ENCODE measurements at places on chromosomes 7 and 10.

DNA sequence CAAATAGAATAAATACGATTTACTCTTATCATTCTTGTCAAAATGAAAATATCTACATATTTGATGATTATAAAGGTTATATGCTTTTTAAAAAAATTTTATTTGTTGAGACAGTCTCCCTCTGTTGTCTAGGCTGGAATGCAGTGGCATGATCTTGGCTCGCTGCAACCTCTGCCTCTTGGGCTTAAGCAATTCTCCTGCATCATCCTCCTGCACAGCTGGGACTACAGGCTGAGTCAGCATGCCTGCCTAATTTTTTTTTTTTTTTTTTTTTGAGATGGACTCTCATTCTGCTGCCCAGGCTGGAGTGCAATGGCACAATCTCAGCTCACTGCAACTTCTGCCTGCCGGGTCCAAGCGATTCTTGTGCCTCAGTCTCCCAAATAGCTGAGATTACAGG, 48.9 kb downstream of the PUS7 start:
- DNase-seq, result no peak

DNA sequence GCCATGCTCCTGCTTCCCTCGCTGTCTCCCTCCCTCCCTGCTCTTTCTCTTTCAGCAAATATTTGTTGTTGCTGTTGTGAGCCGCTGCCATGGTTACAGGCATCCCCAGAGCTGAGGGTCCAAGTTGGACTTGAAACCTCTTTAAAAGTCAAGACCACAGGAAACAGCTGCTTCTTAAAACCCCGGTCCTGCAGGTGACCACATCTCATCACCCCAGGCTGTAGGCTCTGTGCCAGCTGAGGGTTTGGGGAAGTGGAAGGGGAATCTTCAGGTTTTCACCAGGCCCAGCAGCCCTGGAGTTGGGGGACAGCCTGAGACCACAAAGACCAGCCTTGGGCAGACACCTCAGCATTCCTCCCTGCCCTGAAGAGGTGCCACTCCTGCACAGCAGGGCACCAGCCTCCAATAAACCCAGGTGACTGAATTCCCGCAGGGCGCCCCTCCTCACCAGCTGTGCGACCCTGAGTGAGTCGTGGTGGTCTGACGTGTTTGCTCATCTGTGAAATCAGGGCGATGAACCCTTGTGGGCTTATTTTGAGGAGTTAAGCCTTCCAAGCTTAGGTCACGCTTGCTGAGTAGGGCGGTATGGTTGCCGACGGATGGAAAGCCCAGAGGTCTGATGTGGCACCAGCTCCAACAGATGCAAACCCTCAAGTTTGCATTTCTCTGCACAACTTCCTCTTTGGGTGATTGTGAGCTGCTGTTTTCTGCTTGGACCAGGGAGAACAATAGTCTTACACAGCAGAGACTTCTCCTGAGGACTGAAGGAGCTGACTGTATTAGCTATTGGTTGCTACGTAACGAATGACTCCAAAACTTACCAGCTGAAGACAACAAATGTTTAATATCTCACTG, 24.8 kb downstream of the NPTX2 start:
- DNase-seq, result no peak

DNA sequence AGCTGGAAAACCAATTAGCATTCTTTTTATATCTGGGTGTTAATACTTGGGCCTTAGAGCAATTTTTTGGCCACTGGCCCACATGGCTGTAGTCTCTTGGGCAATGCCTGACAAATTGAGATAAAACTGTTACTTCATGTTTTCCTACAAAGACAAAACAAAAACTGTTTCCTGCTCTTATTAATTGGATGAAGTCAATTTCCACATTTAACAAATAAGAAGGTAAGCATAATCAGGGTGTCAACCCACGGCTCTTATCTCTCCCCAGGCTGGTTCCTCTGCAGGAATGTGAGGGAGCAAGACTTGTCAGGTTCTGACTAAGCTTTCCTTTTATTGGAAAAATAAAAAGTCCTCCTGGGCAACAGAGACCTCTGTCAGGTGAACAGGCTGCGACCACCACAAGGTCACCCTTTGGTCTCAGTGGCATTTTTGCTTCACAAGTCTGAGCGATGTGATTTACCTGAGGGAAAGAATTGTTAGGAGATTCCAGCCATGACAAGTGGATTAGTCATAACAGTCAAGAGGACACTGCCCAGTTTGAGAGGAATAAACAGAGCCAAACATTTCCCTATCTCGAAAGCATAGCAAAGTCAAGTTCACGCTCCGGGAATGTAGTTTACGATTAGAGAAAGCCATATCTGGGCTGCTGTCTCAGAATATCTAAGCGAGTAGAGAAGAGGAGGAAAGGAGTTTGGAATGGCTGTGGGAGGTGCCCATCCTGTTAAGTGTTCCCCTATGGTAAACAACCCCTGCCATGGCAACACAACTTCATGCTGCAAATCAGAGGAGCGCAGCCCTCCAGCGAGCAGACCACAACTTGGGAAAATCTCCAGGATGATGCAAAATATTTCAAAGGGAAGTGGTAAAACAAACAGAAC, 144.4 kb downstream of the TES start:
- DNase-seq, result no peak

DNA sequence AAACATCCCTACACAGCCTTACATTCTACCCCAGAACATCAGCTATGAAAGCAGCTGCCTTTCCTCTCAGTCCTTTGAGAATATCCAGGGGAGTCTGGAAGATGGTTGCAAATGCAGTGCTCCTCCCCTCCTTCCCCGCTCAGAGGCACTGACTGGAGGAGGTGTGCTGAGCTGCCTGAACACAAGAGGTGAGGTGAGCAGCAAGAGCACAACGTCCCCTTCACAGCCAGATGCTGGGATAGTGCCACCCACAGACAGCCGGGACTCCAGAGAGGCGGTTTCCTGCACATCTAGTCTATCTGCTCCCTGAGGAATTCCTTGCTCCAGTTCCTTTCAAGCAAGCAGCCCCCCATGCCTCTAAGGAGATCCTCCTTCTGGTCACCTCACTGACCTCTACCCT, 74.2 kb downstream of the EZH2 start:
- no peak for DNase-seq

DNA sequence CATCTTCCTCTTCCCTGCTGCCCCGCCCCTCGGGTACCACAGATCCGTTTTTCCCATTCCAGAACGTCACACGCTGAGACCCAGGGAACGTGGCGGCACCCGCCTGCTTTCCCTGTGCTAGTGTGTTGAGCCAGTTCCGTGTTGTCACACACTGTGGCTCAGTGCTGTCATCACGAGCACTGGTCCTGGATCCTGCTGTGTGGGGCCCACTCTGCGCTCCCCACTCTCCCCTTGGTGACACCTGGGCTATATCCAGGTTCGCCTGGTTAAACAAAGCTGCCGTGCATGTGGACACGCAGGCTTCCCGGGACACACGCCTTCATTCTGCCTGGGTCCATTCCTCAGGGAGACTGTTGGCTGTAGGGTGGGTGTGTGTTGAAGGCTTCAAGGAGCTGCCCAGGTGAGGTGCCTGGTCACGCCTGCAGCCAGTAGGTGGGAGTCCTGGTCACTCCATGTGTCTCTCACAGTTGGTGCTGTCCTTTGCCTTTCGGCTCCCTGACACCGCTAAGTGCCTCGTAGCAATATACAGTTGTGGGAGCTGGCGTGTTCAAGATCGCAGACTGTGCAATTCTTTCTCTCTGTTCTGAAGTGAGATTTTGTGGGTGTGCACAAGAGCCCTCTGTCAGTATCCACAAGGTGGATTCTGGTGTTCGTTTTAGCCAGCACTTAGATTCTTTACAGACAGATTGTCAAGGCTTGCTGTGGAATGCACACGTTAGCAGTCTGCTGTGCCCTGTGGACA, 88.6 kb downstream of the INPP5A start:
- DNase-seq, result no peak

DNA sequence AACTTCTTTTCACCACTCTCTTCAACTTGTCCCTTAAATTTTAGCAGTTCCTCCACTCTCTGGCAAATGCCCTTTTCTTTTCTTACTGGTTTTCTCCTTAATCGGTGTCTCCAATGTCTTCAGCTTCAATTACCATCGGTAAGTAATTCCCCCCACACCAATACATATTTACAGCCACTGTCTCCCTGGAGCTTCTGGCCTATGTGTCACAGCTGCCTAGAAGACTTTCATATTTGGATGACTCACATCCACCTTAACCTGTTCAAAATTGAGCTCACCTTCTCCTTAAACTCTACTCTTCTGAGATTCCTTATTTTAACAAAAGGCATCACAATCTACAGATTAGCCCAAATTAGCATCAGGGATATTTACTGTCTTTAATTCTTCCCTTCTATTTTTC, 380.4 kb downstream of the POM121L12 start:
- no peak for DNase-seq

- no peak for DNase-seq
These were observed 38.2 kb downstream of the NEUROD6 start for GRCh38 chr7:31302356-31302755.

- DNase-seq, result no peak
These were observed 208.1 kb upstream of the DKK1 start for GRCh38 chr10:52106011-52106410.

DNA sequence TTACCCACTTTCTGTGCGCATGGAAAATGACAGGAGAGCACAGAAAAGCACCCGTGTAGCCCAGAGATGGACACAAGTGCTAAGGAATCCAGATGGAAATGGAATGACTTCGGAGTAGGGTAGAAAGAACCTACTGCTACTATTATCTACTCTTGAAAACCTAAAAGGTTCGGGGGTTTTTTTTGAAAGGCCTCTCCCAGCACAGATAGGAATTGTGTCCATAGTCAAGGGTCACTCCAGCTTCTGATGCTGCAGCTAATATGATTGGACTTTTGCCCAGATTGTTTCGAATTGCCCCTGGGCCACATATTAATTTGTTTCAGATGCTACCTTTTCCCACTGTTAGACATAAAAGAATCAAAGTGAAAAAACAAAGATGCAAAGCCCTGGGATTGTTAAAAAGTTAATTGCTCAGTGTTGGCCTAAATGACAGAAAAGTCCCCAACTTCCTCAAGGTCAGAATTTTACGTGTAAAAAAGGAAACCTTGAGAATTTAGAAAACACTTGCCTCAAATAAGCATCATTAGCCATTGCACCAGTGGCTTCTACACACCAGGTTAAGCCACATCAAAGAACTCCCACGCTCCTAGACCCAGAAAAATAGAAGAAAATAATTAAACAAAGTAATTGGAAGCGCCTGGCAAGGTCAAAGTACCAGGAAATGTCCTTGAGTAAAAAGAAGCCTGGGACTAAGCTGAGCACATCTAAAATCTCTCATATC, 40.8 kb upstream of the INSIG1 start:
- no peak for DNase-seq

GRCh38 chr10:19629567-19629966, 186.7 kb upstream of the PLXDC2 start:
- no peak for DNase-seq

DNA sequence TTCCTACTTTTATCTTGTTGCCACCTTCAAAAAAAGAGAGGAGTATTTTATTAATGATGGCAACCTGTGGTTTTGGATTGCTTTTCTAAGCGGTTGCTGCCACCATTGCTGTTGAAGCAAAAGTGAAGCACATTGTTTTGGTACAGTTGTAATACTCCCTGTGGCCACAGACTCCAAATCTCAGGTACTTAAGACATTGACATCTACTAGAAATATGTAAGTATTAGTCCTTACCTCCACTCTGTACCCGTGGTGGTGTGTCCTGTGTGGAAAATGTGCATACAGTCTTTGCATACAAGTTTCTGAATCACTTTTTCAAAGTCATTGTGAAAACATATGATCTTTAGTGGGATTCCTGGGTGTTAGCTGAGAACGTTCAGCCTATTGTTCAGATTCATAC, 85.7 kb downstream of the ANLN start:
- no peak for DNase-seq

- no peak for DNase-seq
These were observed 52.7 kb downstream of the TASOR2 start for GRCh38 chr10:5737352-5737751.

GRCh38 chr7:51376420-51377092, 59.9 kb upstream of the COBL start:
- no peak for DNase-seq

DNA sequence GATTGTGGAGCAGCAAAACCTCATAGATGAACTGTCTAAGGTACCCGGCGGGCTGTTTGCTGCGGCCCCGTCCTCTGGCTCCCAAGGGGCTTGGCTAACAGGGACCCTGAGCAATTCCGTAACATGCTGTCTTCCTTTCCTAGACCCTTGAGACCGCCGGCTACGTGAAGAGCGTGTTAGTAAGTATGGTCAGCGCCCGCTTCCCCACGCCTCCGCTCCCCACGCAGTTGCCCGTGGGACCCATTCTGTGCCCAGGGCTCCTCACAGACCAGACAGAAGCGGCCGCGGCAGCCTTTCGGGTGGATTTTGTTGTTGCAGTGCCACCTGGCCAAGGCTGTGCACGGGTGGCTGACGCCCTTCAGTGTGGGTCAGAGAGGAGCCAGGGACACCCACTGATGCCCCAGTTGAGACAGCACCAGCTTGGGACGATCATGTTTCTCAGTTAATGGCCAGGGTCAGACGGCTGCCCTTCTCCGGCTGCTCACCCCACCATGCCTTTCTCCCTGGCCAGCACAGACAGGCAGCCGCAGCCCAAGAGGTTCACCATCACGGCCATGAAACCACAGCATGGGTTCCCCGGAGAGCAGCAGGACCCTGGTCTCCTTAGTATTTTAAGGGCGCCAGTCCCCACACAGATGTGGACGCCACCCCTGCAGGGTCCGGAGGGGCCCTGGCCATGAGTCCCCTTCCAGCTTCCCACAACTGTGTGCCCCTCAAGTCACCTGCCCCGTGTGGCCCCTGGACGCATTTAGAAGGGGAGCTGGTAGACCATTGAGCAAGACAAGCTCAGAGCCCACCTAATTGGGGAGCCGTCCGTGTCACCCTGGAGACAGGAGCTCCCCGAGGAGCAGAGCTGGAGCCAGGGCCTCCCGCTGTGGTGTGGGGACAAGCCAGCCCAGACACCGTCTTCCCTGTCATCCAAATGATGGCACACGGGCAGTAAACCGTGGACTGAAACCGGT, 49.4 kb upstream of the DPYSL4 start:
- no peak for DNase-seq

DNA sequence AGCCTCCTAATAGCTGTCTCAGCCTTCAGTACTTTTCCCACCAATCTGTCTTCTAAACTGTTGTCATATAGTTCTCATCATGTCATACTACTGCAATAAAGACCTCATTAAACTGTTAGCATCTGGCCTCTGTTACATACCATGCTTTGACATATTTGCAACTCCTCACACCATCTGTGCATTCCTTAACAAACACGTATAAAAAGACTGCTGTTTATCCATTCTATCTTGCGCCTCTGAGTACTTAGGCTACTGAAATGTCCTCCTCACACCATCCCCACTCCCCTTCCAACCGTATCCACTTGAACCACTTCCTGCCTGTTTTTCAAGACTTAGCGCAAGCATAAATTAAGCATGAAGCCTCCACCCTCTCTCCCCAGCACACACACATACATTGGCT, 41.6 kb downstream of the SLC16A9 start:
- DNase-seq, result no peak
